ENCODE measurements at places on chromosomes 12 and 14.

GRCh38 chr14:74429991-74430390 lies 4.0 kb upstream of the SYNDIG1L start:
- DNase-seq: no peak

- DNase-seq: no peak
These were observed 11.3 kb downstream of the DDX51 start for GRCh38 chr12:132132609-132133430.

DNA sequence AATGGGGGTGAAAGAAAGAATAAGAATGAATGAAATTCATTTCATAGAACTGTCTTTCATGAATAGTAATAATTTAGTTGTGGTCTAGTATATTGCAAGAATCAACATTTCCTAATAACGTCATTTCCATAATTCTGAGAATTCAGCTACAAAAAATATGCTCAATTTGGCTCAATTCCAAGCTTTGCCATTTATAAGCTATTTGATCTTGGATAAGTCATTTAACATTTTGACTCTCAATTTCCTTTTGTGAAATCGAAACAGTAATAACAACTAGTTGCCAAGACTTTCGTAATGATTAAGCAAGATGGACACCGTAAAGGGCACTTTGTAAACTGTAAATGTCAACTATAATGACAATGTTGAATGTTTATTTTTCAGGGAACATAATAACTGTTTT lies 18.1 kb downstream of the NOS1 start:
- no peak for DNase-seq

GRCh38 chr12:76755829-76756379 lies 8.0 kb upstream of the ZDHHC17 start:
- DNase-seq: no peak

DNA sequence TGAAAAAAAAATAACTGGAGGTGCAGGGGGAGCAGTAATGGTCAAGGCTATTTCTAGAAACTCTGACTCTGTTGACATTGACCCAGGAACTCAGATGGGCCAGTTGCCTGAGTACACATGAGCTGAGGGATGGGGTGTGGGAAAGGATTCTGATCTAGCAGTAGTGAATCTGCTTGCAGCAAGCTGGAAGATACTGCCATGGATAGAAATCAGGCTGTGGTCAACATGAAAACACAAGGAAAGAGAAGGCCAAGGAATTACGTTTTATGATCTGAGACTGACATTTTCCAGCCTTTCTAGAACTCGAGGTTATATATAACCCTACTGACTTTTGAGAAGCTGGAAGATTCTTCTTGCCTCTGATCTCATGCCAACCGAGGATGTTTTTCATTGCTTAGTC lies 90.0 kb downstream of the ANO6 start:
- no peak for DNase-seq

GRCh38 chr14:91980157-91980556 lies 32.7 kb upstream of the FBLN5 start:
- no peak for DNase-seq

- DNase-seq: no peak
These were observed 654.0 kb downstream of the DIO2 start for GRCh38 chr14:79557309-79557708.

Data from stimulated activated CD4-positive, alpha-beta T cell treated with anti-CD3 and anti-CD28 coated beads, Interleukin-1b, Interleukin-23, amount 100 ng/mL, for 48 hours (primary cell).